ENCODE measurements at places on chromosomes 1 and 21.

- no peak for DNase-seq
Observed at GRCh38 chr1:85325920-85326319, 49.5 kb upstream of the BCL10 start.

DNA sequence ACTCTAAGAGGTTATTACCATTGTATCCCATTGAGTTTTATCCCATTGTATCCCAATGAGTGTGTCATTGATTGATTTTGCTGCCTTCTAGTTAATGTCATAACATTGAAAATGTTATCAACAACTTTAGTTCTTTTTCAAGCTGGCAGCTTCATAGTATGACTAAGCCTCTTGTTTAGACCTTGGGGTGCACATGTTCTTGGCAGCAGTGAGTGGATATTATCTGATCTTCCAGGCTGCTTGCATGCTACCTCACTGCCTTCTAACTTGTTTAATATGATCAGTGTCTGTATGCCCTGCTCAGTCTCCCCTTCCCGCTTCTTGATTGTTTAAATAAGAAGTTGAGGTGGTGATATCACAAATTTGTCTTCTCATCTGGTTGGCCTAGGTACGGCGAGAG lies 24.6 kb downstream of the NTPCR start:
- no peak for DNase-seq

GRCh38 chr1:160761886-160762285 lies 22.8 kb downstream of the SLAMF7 start:
- DNase-seq, result no peak

- no peak for DNase-seq
Observed at GRCh38 chr1:16198444-16199156, 13.9 kb downstream of the ARHGEF19 start.

DNA sequence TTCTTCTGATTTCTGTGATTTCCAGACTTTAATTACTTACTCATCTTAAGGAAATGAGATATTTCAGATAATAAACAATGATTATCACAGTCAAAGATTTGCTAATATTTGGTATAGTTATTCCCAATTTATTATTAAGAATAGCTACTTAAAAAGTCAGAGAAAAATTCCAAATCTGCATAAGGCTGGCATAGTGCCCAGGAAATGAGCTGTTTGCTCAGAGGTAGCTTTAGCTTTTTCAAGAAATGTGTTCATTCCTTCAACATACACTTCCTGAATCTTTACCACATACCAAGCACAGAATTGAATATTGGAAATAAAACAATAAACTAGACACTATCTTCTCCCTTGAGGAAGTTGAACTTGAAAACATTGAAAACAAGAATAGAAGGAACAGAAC lies 44.3 kb upstream of the KCNK1 start:
- DNase-seq, result no peak

GRCh38 chr1:248782416-248783141 lies 27.0 kb upstream of the LYPD8 start:
- no peak for DNase-seq

DNA sequence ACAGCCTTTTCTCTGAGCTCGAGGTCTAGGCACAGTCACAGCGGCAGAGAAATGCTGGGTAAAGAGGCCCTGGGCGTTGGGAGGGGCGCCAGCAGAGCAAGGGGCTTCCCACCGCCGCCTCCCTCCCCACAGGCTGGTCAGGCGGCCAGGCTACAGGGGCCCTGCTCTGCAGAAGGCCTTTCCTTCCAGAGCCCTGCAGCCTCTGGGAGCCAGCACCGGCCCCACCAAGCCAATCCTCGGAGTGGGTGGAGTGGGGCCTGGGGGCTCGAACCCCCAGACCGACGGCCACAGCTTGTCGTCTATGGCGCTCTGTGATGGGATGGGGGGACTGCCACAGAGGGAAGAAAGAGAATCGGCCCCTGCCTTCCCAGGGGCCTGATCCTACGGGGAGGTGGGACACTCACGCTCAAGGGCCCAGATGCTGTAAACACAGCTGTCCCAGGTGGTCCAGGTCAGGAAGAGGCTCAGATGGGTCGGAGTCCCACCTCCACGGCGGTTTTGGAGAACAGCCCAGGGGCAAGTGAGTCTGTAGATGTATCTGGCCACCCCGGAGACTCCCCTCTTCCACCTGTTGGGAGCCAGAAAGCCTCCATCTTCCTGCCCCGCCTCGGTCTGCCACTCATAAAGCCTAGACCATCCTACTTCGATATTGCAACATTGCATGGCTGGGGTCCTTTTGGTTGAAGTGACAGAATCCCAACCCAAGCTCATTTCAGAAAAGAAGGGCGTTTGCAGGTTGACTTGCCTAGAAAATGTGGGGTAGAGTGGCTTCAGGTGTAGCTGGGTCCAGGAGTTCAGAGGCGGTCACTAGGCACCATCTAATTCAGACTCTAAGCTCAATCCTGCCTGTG lies 95.6 kb downstream of the SIK1 start:
- DNase-seq, result no peak

DNA sequence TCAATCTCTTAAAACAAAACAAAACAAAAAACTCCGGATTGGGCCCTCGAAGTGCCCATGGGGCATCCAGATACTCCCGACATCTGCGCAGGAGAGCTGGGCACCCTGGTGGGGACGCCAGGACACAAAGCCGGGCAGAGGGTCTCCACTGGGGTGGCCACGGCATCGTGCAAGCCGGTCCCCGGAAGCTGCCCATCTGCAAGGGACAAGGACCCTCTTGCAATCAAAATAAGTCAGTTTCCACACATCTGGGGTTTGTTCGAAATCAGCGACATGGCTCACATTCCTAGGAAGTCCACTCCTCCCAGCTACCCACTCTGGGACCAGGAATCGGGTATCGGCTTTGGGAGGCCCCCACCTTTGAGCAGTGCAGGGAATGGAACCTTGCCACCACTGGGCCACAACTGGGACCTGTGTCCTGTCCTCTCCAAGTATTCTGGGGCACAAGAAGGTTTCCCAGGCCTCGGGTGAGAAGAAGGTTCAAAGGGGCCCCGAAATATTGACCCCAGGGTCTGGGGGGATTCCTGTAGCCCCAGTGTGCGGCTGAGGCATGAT lies 4.6 kb upstream of the PRDM16 start:
- DNase-seq, result no peak

DNA sequence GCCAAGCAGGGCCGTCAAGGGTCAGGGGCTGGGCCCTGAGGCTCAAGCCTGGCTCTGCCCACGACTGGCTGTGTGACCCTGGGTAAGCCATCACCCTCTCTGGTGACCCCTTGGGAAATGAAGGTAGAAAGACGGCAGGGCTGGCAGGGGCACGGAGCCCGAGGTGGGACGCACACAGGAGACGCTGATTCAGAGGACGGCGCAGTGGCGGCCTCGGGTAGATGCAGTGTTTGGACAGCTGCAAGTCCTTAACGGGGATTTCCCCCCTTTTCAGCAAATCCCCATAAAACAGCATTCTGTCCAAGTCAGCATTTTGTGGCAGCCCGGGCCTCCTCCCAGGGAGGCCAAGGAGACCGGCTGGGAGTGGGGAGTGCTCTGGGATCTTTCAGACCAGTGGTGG lies 16.7 kb downstream of the COL8A2 start:
- no peak for DNase-seq

GRCh38 chr1:57208741-57209302 lies 215.0 kb downstream of the DAB1 start:
- no peak for DNase-seq

Data from CD4-positive, alpha-beta T cell treated with Interleukin-6 for 4 hours (primary cell).